ENCODE measurements at places on chromosomes 11 and 22.

DNA sequence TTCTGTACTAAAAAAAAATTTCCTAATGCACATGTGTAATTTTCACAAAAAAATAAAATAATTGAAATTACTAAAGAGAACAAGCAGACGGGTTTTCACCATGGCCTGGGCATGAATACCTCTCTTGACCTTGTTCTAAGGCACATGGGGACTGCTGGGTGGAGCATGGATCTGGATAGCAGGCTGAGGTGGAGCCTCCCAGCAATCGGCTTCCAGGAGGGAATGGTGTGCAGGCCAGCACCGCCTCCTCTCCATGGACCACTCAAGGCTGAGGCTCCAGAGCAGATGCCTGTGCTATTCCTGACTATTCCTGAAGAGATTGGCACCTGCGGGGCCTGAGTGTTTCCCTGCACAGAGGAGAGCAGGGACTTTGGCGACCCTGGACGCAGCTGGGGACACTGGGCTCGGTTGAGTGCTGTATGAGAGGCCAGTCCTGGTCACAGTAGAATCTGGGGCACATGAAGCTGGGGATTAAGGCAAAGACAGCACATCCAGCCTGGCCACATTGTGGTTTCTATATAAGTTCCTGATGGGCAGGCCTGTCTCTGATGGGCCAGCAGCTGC is 963.6 kb downstream of the BRD1 start:
- DNase-seq, result no peak

- no peak for DNase-seq
Measured at GRCh38 chr22:40666151-40666848, 13.0 kb upstream of the MCHR1 start.

- DNase-seq, result no peak
Measured at GRCh38 chr11:128550261-128550821, 37.0 kb downstream of the ETS1 start.

GRCh38 chr11:121587182-121587581 is 134.4 kb upstream of the SORL1-AS1 start:
- DNase-seq, result no peak

- no peak for DNase-seq
Measured at GRCh38 chr11:95378111-95378510, 147.1 kb upstream of the SESN3 start.

GRCh38 chr11:87301785-87302540 is 264.2 kb downstream of the TMEM135 start:
- DNase-seq, result no peak

DNA sequence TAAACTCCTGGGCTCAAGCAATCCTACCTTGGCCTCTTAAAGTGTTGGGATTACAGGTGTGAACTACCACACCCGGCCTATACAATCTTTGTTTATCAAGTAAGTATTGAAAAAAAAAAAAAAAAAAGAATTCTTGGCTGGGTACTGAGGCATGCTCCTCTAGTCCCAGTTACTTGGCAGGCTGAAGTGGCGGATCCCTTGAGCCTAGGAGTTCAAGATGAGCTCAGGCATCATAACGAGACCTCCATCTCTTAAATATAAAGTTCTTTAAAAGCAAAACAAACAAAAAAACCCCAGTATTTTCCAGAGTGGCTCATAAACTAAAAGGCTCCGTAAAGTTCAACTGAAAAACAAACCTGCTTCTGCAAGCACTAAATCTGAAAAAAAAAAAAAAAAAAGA is 50.3 kb upstream of the GAB2 start:
- no peak for DNase-seq

DNA sequence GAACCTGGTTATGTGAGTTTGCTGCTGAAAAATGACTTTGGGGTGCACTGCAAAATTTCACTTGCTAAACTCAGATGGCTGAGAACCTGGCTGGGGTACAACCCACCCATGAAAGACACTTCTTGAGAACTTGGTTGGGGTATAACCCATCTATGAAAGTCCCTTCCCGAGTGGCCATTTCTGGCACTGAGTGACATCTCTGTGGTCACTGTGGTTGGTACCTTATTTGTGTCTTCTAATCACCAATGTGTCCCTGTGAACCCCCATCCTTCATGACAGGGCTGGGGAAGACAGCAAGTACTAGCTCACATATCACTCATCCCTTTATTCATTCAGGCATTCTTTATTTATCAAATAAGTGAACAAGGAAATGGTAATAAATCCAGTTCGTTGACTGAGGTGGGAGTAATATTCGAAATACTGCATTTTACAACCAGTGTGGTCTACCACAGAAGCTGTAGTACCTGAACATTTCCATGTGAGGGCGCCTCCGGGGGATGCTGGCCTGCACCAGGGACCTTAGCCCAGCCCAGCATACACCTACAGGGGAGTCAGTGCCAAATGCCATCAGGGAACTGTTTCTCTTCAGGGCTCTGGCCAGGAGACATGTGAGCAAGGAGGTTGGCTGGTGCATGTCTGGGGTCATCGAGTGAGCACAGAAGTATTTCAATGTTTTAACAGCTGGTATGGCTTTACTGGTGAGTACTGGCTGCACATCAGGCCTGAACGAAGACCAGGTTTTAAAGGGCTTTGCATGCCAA is 122.1 kb downstream of the CSNK2A3 start:
- DNase-seq, result no peak

GRCh38 chr11:130369141-130369691 is 54.5 kb upstream of the ZBTB44 start:
- no peak for DNase-seq
